Karpas-422 (cell line): ENCODE measurements at places on chromosomes 12 and 14. TPM values are rescaled to one million over a fixed set of nuclear protein-coding genes. Genes with fewer than 3 reads are reported as not detected.
A peak's percentile ranks its signal among the peaks of the same experiment; 100 is the strongest.

LRRIQ1 gene
- not detected in 2 replicates for total RNA-seq

RNASE3 gene
- not detected in 2 replicates for total RNA-seq

PGF gene
- 3.5 and 8.3 TPM in 2 replicates for total RNA-seq

LTB4R gene
- total RNA-seq: 26.6 and 29.6 TPM in 2 replicates

HOMEZ gene
- total RNA-seq: 9.3 and 12.7 TPM in 2 replicates

ACRBP gene
- total RNA-seq: 2.2 and 4.2 TPM in 2 replicates

ASCL1 gene
- not detected in 2 replicates for total RNA-seq

C12orf54 gene
- not detected in 2 replicates for total RNA-seq

GRCh38 chr12:26769611-26770010 is 63.4 kb downstream of the ITPR2 start:
- DNase-seq: peak; percentile 66
- H3K27me3 ChIP-seq: no peaks in the 10 kb centered on the region
- peaks cover 23% of the 10 kb centered on the region for H3K4me1 ChIP-seq
- peak overlapping the region; percentile 23; the same call in 1 of the 2 replicates for H3K27ac ChIP-seq

DNA sequence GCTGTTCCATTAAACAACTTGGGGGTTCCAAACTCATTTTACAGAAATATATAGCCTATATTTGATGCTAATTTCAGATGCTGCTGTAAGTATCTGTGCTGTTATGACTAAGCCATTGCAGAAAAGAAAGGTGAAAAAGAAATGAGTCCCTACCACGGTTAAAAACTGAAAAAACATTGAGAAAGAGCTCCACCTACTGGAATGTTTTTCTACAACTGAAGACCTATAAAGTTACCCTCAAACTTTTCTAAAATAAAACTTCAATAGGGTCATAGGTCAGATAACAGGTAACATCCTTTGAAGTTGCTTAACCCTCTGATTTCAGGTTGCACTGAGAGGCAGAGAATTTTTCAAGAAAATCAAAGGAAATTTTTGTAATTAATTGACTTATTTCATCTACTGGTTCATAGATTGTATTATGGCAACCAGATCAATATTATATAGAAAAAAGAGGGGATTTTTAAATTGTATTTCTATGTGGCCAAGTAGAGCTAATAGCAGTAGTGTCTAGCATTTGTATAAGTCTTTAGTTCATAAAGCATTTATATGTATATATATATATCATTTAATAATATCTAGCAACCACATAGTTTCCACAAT is 279.9 kb downstream of the RPS29 start:
- no peaks in the 10 kb centered on the region for H3K4me1 ChIP-seq
- no peaks in the 10 kb centered on the region for H3K27me3 ChIP-seq
- H3K36me3 ChIP-seq: no peaks in the 10 kb centered on the region
- peak; percentile 83 for DNase-seq
- H3K4me3 ChIP-seq: no peak overlapping the region

DNA sequence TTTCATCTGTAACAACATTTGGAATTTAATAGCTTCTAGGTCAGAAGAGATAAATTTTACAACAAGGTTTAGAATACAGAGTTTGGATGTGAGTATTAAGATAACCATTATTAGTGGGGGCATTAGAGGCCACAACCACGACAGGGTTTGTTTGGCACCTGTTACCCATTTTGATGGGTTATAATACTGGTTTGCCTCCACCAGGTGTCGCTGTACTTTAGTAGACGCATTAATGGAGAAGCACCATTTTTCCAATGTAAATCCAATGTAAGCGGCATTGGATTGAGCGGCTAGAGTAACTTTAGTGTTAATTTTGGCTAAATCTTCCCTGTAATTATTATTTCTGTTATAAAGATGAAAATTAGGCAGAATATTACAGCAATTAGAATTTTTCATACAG is 136.2 kb downstream of the SLCO1B3 start:
- no peaks in the 10 kb centered on the region for H3K4me1 ChIP-seq
- no peaks in the 10 kb centered on the region for H3K36me3 ChIP-seq
- peak; percentile 79 for DNase-seq
- H3K27me3 ChIP-seq: no peaks in the 10 kb centered on the region
- no peak overlapping the region for H3K4me3 ChIP-seq

- H3K4me1 ChIP-seq: peaks cover 3% of the 10 kb centered on the region; the same call in 1 of the 2 replicates
- no peaks in the 10 kb centered on the region for H3K36me3 ChIP-seq
- DNase-seq: no peak
- H3K27me3 ChIP-seq: no peaks in the 10 kb centered on the region; the same call in 1 of the 2 replicates
Measured at GRCh38 chr14:65847075-65847847, 434.7 kb downstream of the FUT8 start.

GRCh38 chr14:85074955-85075354 is 455.0 kb upstream of the FLRT2 start:
- H3K36me3 ChIP-seq: no peaks in the 10 kb centered on the region
- no peak overlapping the region for H3K27ac ChIP-seq
- no peaks in the 10 kb centered on the region for H3K27me3 ChIP-seq
- no peak overlapping the region for H3K4me3 ChIP-seq

GRCh38 chr12:29581631-29582030 is 84.1 kb upstream of the OVCH1 start:
- H3K27ac ChIP-seq: no peak overlapping the region
- no peaks in the 10 kb centered on the region for H3K4me1 ChIP-seq
- no peak for DNase-seq
- no peaks in the 10 kb centered on the region for H3K27me3 ChIP-seq
- H3K36me3 ChIP-seq: no peaks in the 10 kb centered on the region

- no peaks in the 10 kb centered on the region for H3K27me3 ChIP-seq
- no peak overlapping the region for H3K27ac ChIP-seq
- no peak overlapping the region for H3K4me3 ChIP-seq
- H3K4me1 ChIP-seq: peaks cover 5% of the 10 kb centered on the region; the same call in 1 of the 2 replicates
Measured at GRCh38 chr12:76444408-76444984, 96.3 kb upstream of the BBS10 start.

DNA sequence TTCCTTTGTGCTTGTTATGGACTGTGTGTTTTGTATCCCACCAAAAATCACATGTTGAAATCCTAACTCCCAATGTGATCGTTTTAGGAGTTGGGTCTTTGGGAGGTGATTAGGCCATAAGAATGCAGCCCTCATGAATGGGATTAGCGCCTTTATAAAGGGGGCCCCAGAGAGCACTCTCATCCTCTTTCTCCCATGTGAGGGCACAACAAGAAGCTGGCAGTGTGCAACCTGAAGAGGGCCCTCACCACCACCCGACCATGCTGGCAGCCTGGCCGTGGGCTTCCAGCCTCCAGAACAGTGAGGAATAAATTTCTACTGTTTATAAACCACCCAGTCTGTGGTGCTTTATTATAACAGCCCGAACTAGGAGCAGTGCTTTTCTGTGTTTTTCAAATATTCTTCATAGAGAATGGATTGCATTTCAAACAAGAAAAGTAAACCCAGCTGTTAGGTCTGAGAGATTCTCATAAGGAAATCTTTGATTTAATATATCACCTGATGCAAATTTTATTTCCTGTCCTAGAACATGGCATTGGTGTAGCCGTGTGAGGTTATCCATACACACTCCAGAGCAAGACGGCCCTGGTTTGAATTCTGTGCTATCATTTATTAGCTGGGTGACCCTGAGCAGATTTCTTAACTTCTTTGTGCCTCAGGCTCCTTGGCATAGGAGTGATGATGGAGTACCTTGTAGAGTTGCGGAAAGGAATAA is 27.8 kb downstream of the HSPB8 start:
- no peak for DNase-seq
- no peak overlapping the region for H3K27ac ChIP-seq
- H3K36me3 ChIP-seq: no peaks in the 10 kb centered on the region
- no peak overlapping the region for H3K4me3 ChIP-seq

DNA sequence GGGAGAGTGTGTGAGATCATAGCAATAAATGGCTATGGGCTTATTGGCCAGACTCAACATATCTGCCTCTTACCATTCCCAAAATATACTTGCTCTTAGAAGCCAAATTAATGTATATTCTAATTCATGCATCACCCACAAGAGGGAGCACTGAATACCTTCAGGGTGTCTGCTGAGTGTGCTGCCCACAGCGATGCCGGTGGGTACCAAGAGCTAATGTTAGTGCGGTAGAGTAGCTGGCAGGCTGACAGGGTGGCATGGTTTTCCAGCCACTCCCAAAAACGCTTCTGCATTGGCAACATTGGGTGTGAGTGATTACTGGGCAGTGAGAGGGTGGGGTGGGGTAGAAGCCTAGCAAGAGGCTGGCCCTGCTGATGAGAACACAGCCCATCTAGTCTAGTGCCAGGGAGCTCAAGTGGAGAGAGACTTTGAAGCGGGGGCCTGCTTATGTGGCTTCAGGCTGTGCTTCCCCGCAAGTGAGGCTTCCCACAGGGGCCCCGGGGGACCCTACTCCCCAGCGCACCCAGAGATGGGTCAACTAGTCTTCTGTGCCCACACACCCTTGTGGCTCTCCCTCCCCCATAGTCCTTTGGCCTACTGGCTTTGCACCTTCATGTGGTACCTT is 9.2 kb upstream of the PLEKHD1 start:
- DNase-seq: peak; percentile 85
- H3K36me3 ChIP-seq: no peaks in the 10 kb centered on the region
- H3K27ac ChIP-seq: no peak overlapping the region
- H3K4me3 ChIP-seq: no peak overlapping the region

DNA sequence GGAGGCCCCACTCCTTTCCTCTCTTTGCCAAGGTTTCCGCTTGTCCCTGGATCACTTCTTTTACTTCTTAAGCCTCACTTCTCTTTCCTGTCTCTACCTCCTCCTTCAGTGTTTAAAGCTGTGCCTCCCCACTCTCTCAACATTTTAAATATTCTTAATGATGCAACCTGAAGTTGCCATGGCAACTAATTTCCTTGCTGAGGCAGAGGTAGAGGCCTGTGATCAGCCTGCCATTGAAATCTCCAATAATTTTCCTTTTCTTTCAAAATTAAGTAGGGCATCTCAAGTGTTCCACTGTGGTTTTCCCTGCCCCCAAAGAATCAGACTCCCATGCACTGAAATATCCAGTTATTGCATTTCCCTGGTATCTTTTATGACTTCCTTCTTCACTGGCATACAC is 108.6 kb upstream of the VRK1 start:
- H3K36me3 ChIP-seq: no peaks in the 10 kb centered on the region
- no peak overlapping the region for H3K4me3 ChIP-seq
- no peaks in the 10 kb centered on the region for H3K27me3 ChIP-seq
- no peaks in the 10 kb centered on the region for H3K4me1 ChIP-seq
- no peak for DNase-seq

DNA sequence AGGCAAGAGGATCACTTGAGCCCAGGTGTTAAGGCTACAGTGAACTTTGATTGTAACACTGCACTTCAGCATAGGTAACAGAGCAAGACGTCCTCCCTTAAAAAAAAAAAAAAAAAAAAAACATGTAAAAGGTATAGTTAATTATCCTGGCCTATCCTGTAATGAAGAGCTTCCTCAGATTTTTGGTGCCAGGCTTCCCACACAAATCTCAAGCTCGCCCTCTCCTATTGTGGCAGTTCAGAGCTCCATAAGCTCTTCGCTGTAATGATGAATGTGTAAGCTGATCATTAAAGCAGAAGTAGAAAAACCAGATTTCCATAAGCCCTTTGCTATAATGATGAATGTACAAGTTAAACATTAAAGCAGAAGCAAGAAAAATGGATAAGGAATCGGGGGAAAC is 2.0 kb upstream of the SLC39A2 start:
- no peak overlapping the region for H3K27ac ChIP-seq
- H3K4me3 ChIP-seq: no peak overlapping the region
- H3K4me1 ChIP-seq: no peaks in the 10 kb centered on the region; the same call in 1 of the 2 replicates
- peaks cover 39% of the 10 kb centered on the region; the same call in 1 of the 2 replicates for H3K36me3 ChIP-seq

DNA sequence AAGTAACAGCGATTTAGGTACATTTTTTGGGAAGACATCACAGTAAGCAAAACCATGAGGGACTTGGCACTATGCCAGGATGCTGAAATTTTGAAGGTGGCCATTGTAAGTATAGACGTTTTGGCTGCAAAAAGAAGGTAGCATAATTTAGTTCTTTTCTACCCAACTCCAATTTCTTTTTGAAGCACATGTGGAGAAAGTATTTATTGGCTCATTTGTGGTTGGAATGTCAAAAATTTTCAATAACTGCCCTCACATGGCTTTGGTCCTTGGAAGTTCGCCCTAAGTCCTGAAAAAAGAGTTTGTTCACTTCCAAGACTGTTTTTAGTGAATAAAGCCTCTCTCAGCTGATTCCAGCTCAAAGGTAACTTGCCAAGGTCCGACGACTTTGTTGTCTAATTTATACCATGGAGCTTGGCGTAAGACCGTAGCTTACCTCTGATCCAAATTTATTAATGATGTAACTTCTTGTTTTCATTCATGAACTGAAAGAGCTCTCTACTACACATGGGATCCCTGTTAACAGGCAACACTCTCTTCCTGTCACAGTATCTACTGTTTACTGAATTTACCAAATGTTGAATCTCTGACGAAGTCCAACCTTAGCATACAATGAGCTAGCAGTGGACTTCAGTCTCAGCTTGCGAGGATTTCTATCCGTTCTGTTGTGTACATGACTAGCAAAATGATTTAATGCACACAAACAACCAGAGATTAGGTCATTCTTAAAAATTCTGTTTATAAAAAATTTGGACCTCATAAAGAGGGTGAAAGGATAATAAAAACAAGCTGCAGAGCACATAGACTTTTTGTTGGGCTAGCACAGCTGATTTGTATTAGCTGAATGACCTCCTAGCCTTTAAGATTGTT is 49.0 kb downstream of the MSRB3 start:
- H3K4me1 ChIP-seq: no peaks in the 10 kb centered on the region
- no peaks in the 10 kb centered on the region for H3K36me3 ChIP-seq
- no peak for DNase-seq

GRCh38 chr12:54376596-54376995 is 7.9 kb downstream of the ZNF385A start:
- no peak for DNase-seq
- H3K27ac ChIP-seq: no peak overlapping the region
- H3K4me1 ChIP-seq: peaks cover 28% of the 10 kb centered on the region
- H3K4me3 ChIP-seq: no peak overlapping the region

- no peak overlapping the region for H3K4me3 ChIP-seq
- H3K27ac ChIP-seq: no peak overlapping the region
- no peaks in the 10 kb centered on the region for H3K36me3 ChIP-seq
- peaks cover 24% of the 10 kb centered on the region for H3K4me1 ChIP-seq
- H3K27me3 ChIP-seq: no peaks in the 10 kb centered on the region
Measured at GRCh38 chr14:75185251-75186040, 9.0 kb upstream of the TMED10 start.

DNA sequence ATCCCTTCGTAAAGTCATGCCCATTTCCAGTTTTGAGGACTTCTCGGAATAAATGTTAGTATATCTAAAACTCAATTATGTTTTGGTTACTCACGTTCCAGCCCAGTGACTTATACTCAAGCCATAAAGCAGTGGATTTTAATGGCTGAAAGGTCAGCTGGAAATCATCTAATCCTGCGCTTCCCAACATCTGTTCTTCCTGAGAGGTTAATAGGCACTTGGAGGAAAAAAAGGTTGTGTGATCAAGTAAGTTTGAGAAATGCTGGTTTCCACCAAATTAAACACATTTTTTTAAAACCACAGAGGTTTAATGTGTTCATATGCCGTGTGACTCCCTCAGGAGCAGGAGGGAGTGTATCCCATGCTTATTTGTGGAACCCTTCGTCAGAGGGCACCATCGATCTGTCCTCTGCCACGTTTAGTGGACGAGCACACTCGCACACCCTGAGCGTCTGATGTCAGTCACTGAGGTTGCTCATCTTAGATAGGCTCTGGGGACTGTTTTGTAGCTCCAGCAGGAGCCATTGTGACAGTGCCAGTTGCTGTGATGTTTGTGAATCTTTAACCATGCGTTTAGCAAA is 41.4 kb downstream of the FBXL14 start:
- no peaks in the 10 kb centered on the region; the same call in 1 of the 2 replicates for H3K27me3 ChIP-seq
- H3K4me3 ChIP-seq: no peak overlapping the region
- H3K4me1 ChIP-seq: peaks cover 30% of the 10 kb centered on the region
- no peak overlapping the region for H3K27ac ChIP-seq
- DNase-seq: no peak

GRCh38 chr12:47735649-47736048 is 10.4 kb upstream of the ENDOU start:
- no peak overlapping the region for H3K4me3 ChIP-seq
- H3K36me3 ChIP-seq: no peaks in the 10 kb centered on the region
- H3K27ac ChIP-seq: no peak overlapping the region
- H3K4me1 ChIP-seq: peaks cover 50% of the 10 kb centered on the region
- no peak for DNase-seq
